Aorta (tissue), 5 donors: ENCODE measurements at places on chromosomes 11 and 22. TPM values are rescaled to one million over a fixed set of nuclear protein-coding genes. Genes with fewer than 3 reads are reported as not detected.

GRCh38 chr11:34261820-34262219 is 96.0 kb downstream of the ABTB2 start:
- H3K4me1 ChIP-seq, result no peaks in the 10 kb centered on the region
- H3K27me3 ChIP-seq, result no peaks in the 10 kb centered on the region

GRCh38 chr22:23356094-23356493 is 175.8 kb downstream of the BCR start:
- H3K4me1 ChIP-seq, result no peaks in the 10 kb centered on the region
- H3K27me3 ChIP-seq, result no peaks in the 10 kb centered on the region
- H3K36me3 ChIP-seq, result no peaks in the 10 kb centered on the region
- DNase-seq, result no peak

GRCh38 chr11:107851704-107852310 is 6.8 kb downstream of the SLC35F2 start:
- H3K36me3 ChIP-seq, result no peaks in the 10 kb centered on the region
- H3K27ac ChIP-seq, result no peak overlapping the region
- no peak for DNase-seq
- no peaks in the 10 kb centered on the region for H3K27me3 ChIP-seq
- no peak overlapping the region for H3K4me3 ChIP-seq

- H3K4me1 ChIP-seq, result no peaks in the 10 kb centered on the region
- H3K27ac ChIP-seq, result no peak overlapping the region
- DNase-seq, result no peak
- H3K27me3 ChIP-seq, result no peaks in the 10 kb centered on the region
Observed at GRCh38 chr11:21415606-21416005, 746.2 kb downstream of the NELL1 start.

DNA sequence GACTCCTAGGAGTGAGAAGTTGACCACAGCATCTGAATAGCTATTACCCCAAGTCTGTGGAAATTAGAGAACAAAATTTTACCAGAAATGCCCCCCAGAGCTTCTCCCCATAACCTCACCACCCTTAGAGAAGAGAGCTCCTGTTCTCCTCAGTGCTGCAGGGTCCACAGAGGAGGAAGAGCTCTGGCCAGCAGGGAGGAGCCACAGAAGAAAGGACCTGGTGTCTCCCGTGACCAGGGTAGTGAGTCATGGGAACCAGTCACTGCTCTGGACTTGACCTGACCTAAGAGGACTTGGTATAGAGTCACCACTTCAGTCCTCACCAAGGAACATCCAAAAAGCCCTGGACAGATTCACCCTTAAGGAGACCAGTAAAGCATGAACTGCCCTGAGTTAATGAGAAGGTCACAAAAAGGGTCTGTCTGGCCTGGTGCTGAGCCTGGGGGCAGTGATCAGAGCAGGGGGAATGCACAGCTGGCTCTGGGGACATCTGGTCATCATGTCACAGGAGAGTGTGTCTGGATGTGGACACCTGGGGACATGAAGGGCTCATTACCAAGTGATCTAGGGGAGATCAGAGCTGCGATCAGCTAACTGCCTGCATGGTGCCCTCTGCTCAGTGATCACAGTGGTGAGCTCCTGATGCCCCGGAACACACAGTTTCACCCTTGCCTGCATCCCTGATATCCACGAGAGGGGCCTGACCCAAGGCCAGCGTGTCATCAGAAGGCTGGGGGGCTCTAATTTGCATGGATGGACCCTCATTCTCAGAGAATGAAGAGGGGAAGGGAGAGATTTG is 103.3 kb upstream of the TOP3B start:
- H3K27ac ChIP-seq, result no peak overlapping the region
- no peaks in the 10 kb centered on the region for H3K4me1 ChIP-seq
- no peak overlapping the region for H3K4me3 ChIP-seq
- DNase-seq, result no peak
- H3K36me3 ChIP-seq, result no peaks in the 10 kb centered on the region

- no peaks in the 10 kb centered on the region for H3K4me1 ChIP-seq
Observed at GRCh38 chr11:115122274-115122673, 381.9 kb downstream of the CADM1 start.

DNA sequence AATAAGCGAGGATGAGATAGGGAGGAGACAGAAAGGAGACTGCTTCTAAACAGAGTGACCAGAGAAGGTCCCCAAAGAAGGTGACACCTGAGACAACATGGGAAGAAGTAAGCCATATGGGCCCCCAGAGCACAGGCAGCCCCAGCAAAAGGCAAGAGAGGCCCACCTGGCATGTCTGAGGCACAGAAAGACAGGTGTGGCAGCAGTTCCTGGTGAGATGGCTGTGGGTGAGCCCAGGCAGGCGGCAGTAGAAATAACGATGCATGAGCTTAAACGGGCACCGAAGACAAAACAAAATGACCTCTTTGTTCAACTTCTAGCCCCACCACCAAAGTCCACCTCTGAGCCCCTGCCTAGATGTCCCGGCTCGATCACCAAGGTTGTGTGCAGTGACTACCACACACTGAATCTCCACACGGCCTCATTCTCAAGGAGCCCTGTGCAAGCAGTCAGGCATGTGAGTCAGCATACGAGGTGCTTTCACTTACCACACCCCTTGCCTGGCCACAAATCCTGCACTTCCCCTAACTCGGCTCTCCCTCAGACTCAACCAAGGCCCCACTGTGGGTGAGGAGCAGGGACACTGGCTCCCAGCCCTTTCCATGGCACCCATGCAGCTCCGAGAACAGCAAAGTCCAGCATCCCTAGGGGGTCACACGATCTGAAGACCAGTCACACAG is 77.6 kb downstream of the PACSIN2 start:
- no peaks in the 10 kb centered on the region for H3K36me3 ChIP-seq
- H3K27me3 ChIP-seq, result no peaks in the 10 kb centered on the region
- peak; percentile 81 for DNase-seq

GRCh38 chr11:104161751-104162450 is 2.0 kb downstream of the PDGFD start:
- peak overlapping the region; percentile 53 for H3K4me3 ChIP-seq
- H3K36me3 ChIP-seq, result no peaks in the 10 kb centered on the region
- no peaks in the 10 kb centered on the region for H3K27me3 ChIP-seq
- no peak for DNase-seq

DNA sequence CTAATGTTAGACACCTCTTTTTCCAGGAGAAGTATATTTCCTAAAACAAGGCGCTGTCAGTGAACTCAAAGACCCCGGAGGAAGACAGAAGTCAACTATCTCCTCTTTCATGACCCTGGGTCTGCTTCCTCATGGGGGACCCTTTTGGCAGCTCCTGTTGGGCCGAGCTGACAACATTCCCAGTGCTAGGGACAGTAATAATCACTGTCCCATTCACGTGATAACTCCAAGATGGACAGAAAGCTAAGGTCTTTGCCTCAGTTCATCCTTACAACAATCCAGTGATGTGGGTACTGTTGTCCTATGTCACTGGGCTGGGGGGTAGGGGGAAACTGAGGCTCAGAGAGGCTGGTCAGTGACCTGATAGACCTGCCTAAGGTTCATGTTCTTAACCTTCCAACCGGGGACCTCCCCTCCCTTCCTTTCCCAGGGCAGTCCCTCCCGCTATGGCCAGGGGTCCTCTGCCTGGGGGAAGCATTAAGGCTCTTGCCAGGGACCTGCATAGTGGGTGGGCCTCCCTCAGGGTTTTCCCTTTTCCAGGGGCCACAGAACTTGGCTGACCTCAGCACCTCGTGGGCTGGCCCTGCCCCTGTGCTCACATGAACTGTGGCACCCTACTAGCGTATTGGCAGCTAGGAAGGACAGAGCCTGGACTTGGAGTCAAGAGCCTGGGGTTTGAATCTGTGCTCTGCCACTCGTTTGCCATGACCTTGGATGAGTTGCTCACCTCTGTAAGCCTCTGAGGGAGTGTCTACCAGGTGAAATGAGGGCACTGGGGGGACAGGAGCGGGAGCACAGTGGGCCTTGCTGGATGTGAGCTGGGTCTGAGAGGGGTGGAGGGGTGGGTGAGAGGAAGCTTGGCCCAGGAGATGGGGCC is 53.6 kb downstream of the LRRC32 start:
- no peak overlapping the region for H3K27ac ChIP-seq
- no peaks in the 10 kb centered on the region for H3K27me3 ChIP-seq
- H3K36me3 ChIP-seq, result no peaks in the 10 kb centered on the region
- H3K4me1 ChIP-seq, result peaks cover 1% of the 10 kb centered on the region

DNA sequence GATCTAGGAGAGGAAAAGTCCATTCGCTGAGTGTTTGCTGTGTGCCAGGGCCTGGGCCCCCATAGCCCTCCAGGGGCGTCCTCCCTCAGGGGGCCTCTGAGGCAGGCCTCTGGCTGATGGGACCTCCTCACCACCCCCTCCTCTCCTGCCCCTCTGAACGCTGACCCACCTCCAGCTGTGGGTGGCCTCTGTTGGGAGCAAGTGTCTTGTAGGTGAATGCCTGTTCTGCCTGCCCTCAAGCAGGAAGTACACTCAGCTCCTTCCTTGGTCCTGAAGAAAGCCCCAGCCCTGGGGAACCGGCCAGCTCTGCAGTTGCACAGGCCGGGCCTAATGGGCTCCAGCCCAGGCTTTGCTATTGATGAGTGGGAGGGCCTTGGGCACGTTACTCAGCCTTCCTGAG is 3.5 kb downstream of the MYO7A start:
- DNase-seq, result no peak
- no peak overlapping the region for H3K4me3 ChIP-seq
- H3K27ac ChIP-seq, result peak overlapping the region; percentile 41
- no peaks in the 10 kb centered on the region for H3K27me3 ChIP-seq

DNA sequence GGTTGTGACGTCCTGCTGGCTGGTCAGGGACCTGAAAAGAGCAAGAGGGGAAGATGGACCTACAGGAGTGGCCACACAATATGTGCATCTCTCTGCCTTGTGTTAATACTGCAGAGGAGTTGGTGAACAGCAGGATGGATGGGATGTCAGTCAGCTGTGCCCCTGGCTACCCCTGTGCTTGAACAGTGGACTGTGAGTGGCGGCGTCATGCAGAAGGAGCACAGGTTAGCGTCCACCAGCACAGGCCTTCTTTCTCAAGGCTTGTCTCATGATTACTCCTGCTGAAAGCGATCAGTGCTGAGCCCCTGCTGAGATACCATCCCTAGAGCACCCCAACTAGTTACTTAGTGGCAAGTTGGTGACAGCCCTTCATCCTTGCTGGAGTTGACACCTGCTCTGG is 3.8 kb upstream of the CHKB start:
- H3K4me3 ChIP-seq, result no peak overlapping the region
- H3K27ac ChIP-seq, result no peak overlapping the region
- H3K27me3 ChIP-seq, result no peaks in the 10 kb centered on the region
- no peak for DNase-seq

DNA sequence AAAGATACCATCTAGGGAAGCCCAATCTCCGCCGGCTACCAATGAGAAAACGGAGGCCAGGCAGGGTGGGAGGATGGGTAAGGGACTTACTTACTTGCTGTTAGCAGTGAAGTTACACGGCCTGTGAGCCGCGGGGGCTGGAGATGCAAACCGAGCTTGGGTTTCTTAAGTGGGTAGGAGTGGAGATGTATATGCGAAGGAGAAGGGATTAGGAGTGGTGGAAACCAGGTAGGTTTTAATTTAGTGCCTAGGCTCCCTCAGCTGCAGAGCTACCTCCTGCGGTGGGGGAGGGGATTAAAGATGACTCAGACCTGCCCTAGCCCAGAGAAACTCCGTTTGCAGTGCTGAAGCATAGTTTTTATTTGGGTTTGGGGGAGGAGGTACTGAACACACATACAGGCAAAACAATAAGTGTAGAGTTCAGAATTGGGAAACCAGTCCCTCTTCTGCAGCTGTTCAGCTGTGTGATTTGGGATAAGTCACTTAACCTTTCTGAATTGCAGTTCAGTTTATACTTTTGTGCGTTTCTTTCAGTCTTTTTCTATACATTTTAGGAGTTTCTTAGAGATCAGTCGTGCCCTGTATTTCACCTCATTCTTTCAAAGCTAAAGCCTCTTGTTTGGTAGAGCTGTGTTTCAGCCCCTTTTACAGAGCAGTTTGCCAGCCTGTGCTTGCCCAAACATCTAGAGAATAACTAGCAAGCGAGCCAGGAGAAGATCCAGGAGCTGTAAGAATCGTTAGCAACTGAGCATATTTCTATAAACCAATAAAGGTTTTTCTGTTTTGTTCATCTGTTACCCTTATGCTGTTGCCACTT is 596 bp upstream of the TNRC6B start:
- no peaks in the 10 kb centered on the region for H3K27me3 ChIP-seq
- peak overlapping the region; percentile 24 for H3K27ac ChIP-seq
- peaks cover 9% of the 10 kb centered on the region for H3K4me1 ChIP-seq
- H3K36me3 ChIP-seq, result no peaks in the 10 kb centered on the region

- H3K36me3 ChIP-seq, result no peaks in the 10 kb centered on the region
- H3K4me3 ChIP-seq, result no peak overlapping the region
- H3K27me3 ChIP-seq, result no peaks in the 10 kb centered on the region
- DNase-seq, result peak; percentile 52
- peaks cover 4% of the 10 kb centered on the region for H3K4me1 ChIP-seq
Observed at GRCh38 chr11:65653229-65654225, 9.2 kb downstream of the RELA start.

- no peak for DNase-seq
- no peaks in the 10 kb centered on the region for H3K36me3 ChIP-seq
- H3K27ac ChIP-seq, result no peak overlapping the region
- no peaks in the 10 kb centered on the region for H3K4me1 ChIP-seq
- H3K27me3 ChIP-seq, result no peaks in the 10 kb centered on the region
Observed at GRCh38 chr11:22512457-22512856, 113.2 kb downstream of the FANCF start.

- H3K4me3 ChIP-seq, result no peak overlapping the region
- no peaks in the 10 kb centered on the region for H3K36me3 ChIP-seq
- no peaks in the 10 kb centered on the region for H3K4me1 ChIP-seq
- no peak overlapping the region for H3K27ac ChIP-seq
- DNase-seq, result no peak
- H3K27me3 ChIP-seq, result no peaks in the 10 kb centered on the region
Observed at GRCh38 chr11:117992620-117993019, 6.4 kb downstream of the IL10RA start.

- H3K27ac ChIP-seq, result no peak overlapping the region
- no peak for DNase-seq
- no peaks in the 10 kb centered on the region for H3K4me1 ChIP-seq
- H3K36me3 ChIP-seq, result no peaks in the 10 kb centered on the region
- H3K27me3 ChIP-seq, result no peaks in the 10 kb centered on the region
Observed at GRCh38 chr11:124329787-124330478, 9.9 kb upstream of the OR8D2 start.

DNA sequence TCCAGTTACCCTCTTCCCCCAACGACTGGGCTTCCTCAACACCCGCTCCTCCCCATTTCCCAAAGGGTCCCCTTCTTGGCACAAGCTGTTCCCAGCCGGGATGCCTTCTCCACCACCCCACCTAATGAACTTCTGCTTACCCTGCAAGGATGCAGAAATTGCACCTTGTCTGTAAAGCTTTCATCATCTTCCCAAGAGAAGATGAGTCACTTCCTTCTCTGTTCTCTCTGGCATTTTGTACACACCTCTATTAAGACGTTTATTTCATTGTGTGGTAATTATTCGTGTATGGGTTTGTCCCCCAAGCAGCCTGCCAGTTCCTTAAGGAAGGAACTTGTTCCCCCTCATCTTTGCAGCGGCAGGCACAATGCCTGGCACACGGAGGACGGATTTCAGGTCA is 351.1 kb downstream of the CADM1 start:
- H3K27ac ChIP-seq, result no peak overlapping the region
- H3K4me3 ChIP-seq, result no peak overlapping the region
- no peaks in the 10 kb centered on the region for H3K36me3 ChIP-seq
- no peak for DNase-seq
- H3K4me1 ChIP-seq, result no peaks in the 10 kb centered on the region

CDC45 gene
- 1.0 TPM for total RNA-seq

CDC42BPG gene
- total RNA-seq, result 0.29 TPM

TPH1 gene
- 14.9 TPM for total RNA-seq

APOL2 gene
- 62.8 TPM for total RNA-seq

OR6A2 gene
- total RNA-seq, result not detected

OR5B21 gene
- not detected for total RNA-seq

PDE3B gene
- 12.3 TPM for total RNA-seq
